ENCODE measurements at places on chromosomes 1 and 21. TPM values are rescaled to one million over a fixed set of nuclear protein-coding genes. Genes with fewer than 3 reads are reported as not detected.
A peak's percentile ranks its signal among the peaks of the same experiment; 100 is the strongest.

- DNase-seq = no peak
Measured at GRCh38 chr1:229204921-229205777, 65.8 kb upstream of the RAB4A start.

DNA sequence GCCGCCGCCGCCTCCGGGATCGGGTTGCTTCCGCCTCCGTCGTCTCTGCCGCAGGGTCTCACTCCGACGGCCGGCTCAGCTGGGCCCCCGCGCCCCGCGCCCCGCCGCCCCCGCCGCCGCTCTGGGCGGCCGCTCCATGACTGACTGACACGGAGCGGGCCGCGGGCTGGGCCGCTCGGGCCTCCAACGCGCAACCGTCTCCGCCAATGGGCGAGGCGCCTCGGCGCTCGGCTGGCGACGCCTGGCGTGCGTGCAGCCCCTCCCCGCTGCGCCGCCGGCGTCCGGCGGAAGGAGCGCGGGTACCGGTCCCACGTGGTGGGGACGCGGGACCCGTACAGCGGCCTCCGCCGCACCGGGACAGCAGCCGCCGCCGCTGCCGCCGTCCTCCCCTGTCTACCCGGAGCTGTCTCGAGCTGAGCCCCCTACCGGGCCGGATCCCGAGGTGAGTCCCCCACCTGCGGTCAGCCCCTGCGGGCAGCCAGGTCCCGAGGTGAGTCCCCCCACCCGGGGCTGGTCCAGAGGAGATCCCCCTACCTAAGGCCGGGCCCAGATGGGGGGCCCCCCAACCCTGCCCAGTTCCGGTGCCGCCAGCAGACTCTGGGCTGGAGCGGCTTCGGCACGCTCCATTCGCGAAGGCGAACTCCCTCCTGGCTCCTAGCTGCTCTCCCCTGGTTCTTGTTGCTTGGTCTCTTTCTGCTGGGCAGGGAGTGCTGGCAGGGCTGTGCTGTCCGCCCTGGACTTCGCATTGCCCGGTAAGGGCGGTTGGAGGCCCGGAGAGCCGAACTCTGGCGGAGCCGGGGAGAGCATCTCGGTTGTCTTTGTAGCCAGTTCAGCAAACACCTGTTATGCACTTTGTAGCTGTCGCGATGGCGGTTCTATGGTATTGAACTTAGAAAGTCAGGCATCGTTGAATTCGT is at the start of the genes TAF5L and URB2:
TAF5L (minus strand) TSS at position 208 of the 917 bp plus-strand sequence. CDS start 11,640 bp downstream, outside the sequence.
URB2 (plus strand) TSS at position 333 of the 917 bp plus-strand sequence. CDS start 1,387 bp downstream, outside the sequence.
- peak; percentile 83 for DNase-seq

DNA sequence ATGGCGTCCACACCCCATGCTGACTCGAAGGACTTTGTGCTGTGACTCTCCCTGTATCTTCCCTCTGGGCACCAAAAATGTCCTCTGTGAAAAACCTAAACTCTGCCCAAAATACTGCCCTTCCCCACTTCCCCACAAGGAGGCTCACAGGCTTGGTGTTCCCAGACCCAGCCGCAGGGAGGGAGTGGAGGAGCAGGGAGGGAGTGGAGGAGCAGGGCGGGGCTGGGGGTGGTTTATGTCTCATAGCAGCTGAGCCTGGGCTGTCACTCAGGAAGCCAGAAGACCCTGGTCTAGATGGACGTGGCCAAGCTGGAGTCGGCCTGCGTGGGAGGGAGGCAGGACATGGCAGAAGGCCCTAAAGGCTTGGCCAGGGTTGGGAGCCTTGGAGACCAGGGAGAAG is 461.7 kb downstream of the PTPRU start:
- peak; percentile 82 for DNase-seq

Gene RGSL1
- not detected for total RNA-seq

Gene ACTL8
- not detected for total RNA-seq

Gene IGSF9
- not detected for total RNA-seq

Gene TRIM46
- 3.1 TPM for total RNA-seq

Data from LHCN-M2 (cell line).